Hematopoietic multipotent progenitor cell treated with erythropoietin and hydrocortisone succinate and interleukin-3 and kit ligand, for 4 days (in vitro differentiated cells): ENCODE measurements at places on chromosomes 4 and X.

DNA sequence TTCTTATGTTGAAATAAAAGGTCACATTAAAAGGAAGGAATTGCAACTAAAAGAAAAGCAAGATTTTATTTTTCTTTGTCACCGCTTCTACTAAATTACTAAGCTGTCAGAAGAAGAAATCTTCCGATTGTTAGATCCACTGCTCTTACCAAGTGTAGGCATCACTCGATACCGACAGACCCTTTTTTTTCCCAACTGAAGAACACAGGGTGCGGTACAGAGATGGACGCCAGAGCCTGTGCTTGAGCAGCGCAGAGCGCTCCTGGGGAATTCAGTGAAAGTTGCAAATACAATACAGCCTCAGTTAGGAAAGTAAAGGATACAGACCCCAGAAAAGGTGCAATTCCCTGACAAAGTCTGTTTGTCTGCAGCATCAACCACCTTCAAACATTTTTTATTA, 94.9 kb upstream of the WDR17 start:
- DNase-seq = no peak

DNA sequence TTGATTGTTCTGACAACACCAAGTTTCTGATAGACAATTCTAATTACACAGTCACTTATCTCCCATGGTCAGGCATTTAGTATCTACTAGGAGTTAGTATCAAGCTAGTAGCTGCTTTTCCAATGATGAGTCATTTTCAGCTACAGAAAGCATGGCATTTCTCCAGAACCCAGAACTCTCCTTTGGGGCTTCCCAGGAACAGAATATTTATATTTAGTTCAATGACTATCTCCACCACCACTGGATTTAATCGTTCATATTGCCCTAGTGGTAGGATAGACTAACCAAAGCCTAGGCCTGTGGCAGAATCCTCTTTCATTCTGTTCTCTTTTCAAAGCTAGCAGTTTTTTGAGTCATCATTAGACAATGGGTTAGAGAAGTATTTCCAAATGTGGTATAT, 569.4 kb downstream of the GABRG1 start:
- peak; percentile 14 for DNase-seq

- no peak for DNase-seq
Measured at GRCh38 chrX:109590176-109590575, 34.8 kb downstream of the KCNE5 start.

DNA sequence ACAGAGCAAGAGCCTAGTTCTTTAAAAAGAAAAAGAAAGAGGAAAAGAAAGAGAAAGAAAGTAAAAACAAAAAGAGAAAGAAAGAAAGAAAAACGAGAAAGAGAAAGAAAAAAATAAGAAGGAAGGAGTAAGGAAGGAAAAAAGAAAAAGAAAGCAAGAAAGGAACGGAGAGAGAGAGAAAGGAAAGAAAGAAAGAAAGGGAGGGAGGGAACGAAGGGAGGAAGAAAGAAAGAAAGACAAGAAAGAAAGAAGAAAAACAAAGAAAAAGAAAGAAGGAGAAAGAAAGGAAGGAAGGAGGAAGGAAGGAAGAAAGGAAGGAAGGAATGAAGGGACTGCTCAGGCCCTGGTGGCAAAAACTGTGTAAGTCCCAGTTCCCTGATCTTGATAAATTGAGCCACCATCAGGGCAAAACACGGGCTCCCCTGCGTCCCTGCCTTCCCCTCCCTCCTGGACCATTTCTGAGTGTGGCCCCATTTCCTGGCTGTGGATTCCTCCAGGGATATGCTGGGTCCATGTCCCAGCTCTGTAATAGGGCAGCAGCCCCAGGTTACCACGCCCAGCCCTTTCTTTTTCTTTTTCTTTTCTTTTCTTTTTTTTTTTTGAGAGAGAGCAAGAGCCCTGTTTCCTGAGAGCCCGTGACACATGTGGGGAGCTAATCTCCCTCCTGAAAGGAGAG, 44.8 kb downstream of the SHOX start:
- no peak for DNase-seq

DNA sequence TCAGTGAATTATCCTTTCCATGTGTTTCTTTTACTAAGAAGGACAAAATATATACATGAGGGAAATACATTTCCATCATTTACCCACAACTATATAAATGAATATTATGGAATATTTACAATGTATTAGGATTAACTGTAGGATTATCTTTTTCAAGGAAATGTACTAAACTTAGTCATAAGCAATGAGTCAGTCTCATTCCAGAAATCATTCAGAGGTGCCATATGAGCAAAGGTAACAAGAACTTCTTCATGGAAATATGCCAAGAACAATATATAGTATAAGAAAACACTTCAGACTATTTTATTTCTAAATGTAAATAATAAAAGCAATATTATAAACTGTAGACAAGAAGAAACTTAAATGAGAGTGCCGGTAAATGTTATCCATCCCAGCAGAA, 67.1 kb downstream of the USP38 start:
- no peak for DNase-seq

- no peak for DNase-seq
Measured at GRCh38 chrX:122866532-122866931, 317.5 kb upstream of the GRIA3 start.

DNA sequence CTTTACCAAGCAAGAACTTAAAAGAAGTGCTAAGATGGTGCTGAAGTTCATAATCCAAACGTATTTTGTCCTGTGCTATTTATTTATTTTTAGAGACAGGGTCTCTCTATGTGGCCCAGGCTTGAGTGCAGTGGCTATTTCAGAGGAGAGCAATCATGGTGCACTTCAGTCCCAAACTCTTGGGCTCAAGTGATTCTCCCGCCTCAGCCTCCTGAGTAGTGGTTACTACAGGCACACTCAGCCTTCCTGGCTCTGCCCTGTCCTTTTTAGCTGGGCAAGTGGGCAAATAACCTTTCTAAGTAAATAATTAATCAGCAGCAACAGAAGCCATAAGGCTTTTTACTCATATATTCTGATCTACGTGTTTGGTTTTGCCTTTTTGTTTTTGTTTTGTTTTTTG, 2.6 kb downstream of the NSD2 start:
- no peak for DNase-seq

- no peak for DNase-seq
Measured at GRCh38 chr4:96407225-96407624, 567.3 kb downstream of the PDHA2 start.
